ENCODE measurements at places on chromosomes 6 and 20. TPM values are rescaled to one million over a fixed set of nuclear protein-coding genes. Genes with fewer than 3 reads are reported as not detected.

GRCh38 chr20:40676491-40677269 lies 12.4 kb downstream of the MAFB start:
- no peaks in the 10 kb centered on the region for H3K36me3 ChIP-seq
- no peaks in the 10 kb centered on the region for H3K27me3 ChIP-seq
- no peaks in the 10 kb centered on the region for H3K4me1 ChIP-seq
- no peak overlapping the region for H3K27ac ChIP-seq

The ISM1 gene
- total RNA-seq = 1.3 TPM

The AHI1 gene
- total RNA-seq = 26.5 TPM

The ANKRD66 gene
- total RNA-seq = not detected

All from MCF 10A (cell line).